Caki2 (cell line): ENCODE measurements at places on chromosomes 1 and 21. TPM values are rescaled to one million over a fixed set of nuclear protein-coding genes. Genes with fewer than 3 reads are reported as not detected.

The DLGAP3 gene
- 0.34 TPM in 1 of 2 replicates, not detected in the other for total RNA-seq

The OVAAL gene
- total RNA-seq, result 0.61 TPM in 1 of 2 replicates, not detected in the other

DNA sequence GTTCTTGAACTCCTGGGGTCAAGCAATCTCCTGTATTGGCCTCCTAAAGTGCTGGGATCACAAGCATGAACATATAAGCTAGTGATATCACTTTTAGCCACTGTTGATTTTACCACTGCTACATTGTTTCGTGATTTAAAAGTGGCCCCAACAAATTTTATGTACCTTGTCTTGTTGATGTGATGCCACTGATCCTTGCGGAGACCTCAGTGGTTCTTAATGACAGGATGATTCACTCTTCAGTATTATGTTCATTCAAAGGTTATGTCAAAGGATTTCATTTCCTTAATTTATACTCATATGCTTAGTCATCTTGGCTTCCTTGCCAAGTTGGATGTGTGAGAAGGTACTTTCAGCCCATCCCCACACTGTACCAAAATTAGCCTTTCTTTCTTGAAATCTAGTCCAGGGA lies 12.1 kb downstream of the PRKACB start:
- peak; percentile 89 for DNase-seq

DNA sequence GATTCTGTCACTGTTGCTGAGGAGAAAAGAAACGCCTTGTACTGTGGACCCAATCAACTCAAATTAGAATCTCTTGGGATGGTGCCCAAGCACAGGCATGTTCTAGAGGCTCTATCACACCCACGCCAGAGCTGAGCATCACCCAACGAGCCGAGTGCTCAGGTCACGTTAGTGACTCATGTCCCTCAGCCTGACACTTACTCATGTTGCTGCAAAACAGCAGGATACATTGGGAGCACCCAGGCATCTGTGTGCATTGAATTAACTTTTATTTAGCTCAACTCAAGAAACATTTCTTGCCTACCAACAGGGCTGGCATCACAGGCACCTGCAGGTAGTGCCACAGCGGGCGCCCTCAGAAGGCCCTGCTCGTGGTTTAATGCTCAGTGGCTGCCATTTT lies 149.8 kb downstream of the ETS2 start:
- DNase-seq, result peak; percentile 53

DNA sequence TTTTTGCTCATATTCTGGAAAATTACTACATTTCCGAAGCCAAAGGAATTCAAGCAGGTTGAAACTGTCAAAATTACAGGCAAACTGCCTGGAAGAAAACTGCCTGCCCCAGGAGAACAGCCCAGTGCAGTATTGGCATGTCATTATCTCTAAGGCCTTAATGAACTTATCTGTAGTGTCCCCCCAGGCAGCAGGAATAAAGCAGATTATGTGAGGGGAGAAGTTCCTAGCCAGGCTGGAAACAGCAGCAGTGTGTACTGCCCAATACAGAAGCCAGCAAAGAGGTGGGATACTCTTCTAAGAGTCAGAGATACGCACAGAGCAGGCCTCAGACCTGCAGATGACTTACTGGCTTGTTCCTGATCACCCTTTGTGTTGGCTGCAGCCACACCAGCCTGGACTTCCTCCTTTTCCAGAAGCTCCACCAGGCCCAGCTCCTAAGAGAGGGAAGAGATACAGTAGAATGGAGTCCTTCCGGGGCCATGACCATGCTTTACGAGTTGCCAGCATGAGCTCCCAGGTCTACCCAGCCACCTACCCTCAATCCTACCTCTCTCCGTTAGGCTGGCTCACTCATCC lies 11.7 kb downstream of the IQGAP3 start:
- no peak for DNase-seq
